Activated CD4-positive, CD25-positive, alpha-beta regulatory T cell (primary cell): ENCODE measurements at places on chromosomes 11 and 22.
A peak's percentile ranks its signal among the peaks of the same experiment; 100 is the strongest.

DNA sequence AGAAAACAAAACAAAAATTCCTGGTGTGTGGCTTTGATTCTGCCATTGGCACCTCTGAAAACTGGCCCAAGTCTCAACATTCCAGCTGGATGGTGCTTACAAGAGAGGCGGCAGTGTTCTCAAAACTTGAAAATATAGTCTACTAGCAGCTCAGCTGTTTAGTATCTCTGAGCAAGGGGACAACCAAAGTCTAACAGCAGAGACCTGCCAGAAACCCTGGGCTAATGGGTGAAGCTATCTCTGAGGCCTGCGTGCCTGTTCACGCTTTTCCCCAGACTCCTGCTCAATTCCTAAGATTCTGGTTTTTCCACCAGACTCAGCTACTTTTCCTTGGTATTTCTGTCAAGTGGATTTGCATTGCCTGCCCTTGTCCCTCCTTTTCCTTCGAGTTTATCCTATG is 17.9 kb downstream of the TMEM218 start:
- DNase-seq = no peak

DNA sequence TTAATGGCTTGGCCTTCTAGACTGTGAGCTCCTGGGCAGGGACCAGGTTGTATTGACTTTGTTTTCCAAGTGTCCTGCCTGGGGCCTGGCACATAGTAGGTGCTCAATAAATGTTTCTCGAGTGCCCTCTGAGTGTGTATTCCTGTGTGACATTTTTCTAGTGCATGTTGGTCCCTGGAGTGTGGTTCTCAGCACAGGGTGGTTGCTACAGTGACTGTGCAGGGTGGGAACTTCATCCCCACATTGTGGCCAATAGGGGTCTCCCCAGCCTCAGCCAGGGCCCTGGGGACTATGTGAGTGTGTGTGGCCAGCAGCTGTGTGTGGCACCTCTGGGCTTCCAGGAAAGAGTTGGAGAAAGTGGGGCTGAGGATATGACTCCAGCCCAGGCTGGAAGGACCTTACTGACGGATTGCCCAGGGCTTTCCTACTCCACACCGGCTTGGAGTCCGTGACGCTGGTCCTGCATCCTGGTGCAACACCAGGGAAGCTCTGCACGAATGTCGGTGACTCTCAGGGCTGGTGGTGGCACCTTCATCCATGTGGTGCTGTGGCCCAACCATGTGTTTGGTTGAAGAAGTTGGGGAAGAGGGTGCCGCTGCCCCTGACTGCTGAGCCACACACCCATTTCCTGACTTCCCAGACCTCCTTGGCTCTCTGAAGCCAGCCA is 9.0 kb upstream of the MARK2 start:
- DNase-seq = no peak

DNA sequence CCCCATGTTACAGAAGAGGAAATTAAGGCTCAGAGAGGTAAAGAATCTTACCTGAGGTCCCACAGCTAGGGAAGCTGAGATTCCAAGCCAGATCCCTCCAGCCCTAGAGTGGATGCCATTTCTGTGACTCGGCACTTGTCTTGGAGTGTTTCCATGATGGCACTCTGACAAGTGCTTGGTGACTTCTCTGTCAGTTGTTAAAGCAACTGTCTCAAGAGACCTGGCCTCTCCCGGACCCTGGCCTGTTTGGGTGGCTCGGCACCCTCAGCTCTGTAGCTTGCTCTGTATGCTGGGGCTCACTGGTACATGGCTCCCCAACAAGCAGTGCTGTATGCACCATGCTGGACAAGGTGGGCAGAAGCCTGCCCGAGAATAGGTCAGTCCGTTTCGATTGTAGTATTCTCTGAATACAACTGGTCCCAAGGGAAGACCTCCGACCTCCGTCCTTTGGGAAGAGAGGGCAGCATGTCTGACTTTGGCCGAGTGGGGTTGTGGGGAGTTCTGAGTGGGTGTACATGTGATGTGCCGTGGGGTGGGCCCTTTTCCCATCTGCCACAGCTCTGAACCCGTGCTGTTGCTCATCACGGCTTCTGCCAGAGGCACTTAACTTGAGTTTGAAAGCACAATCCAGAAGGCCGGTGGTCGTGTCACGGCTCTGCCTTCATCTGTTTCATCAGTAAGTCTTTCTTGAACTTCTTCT is 12.4 kb downstream of the ACO2 start:
- no peak for DNase-seq

- DNase-seq = peak; percentile 77
These were observed 9.5 kb upstream of the EHD1 start for GRCh38 chr11:64887757-64888405.

DNA sequence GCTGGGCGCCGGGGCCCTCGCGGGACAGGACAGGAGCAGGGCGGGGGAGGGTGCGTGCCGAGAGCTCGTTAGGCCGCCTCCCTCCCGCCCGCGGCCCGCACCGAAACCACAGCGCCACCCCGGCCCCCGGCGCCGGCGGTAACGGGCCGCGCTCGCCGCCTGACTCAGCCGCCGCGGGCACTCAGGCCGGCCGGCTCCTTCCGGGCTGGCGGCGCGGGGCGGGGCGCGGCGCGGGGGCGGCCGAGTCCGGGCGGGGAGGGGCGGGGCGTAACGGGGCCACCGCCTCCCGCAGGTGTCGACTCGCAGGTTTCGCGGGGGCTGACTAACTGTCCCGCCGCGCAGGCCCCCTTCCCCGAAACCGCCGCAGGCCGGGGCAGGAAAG is at the start of gene AP5B1:
Gene AP5B1, minus strand, starts transcription at position 207 of the 382 bp plus-strand sequence. CDS start 385 bp downstream, outside the sequence.
- peak; percentile 52 for DNase-seq
